ENCODE measurements at places on chromosomes 11 and 22.

DNA sequence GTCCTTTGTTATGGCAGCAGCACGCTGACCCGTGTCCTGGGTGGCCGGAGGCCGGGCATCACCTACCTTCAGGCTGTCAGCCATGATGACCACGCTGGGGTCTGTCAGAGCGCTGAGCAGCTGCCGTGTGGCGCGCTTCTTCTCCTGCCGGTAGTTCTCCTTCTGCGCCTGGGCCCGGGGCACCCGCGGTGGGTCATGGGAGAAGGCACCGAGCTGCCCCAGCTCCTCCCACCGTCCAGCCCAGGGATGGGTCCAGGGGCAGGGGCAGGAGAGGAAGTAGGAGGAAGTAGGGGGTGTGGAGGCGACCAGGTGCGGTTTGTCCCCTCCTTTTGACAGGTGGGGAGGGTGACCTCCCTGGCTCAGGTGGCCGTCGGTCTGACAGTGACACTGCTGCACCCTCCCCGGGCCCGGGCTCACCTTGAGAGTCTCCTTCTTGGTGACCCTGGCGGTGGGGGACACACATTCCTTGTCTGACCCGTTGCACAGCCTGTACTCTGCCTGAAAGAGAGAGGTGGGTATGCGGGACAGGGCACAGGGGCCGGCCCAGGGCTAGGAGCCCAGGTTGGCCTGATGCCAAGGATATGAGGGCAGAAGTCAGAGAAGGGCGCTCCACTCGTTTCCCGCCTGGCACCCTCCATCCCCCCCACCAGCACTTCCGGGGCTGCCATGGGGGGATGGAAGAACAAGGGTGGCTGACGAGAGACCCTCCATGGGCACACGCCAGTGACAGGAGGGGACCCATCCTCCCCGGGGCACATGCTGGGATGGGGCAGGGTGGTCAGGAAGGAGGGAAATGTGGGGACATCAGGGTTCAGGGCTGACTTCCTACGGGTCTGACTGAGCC is 43.0 kb downstream of the OSBPL5 start:
- no peak for DNase-seq

DNA sequence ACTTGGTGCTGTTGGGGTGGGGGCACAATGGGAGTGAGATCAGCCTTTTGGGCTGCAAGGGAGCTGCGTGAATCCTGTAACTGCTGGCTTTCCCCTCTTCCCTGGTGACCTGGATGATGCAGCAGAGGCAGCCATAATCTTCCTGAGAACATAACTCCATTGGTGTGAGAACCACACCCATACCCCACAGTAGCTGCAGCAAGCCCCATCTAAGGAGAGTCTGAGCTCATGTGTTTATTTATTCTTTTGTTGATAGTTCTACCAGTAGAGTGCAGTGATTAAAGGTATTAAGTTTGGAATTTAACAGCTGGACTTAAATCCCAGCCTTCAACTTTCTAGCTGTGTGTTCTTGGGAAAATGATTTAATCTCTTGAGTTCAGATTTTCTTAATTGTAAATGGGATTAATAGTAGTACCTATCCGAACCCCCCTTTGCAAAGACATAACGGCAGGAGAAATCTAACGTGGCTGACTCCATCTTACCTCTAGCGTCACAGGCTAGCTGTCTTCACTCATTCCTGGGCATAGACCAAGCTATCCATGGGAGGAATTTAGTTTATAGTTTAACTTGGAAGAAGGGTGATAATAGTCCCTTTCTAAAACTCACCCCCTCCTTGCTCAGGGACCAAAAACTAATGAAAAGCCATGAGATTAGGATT is 385.0 kb upstream of the DDI1 start:
- no peak for DNase-seq

- no peak for DNase-seq
These were observed 31.7 kb upstream of the RRAS2 start for GRCh38 chr11:14390669-14391068.

DNA sequence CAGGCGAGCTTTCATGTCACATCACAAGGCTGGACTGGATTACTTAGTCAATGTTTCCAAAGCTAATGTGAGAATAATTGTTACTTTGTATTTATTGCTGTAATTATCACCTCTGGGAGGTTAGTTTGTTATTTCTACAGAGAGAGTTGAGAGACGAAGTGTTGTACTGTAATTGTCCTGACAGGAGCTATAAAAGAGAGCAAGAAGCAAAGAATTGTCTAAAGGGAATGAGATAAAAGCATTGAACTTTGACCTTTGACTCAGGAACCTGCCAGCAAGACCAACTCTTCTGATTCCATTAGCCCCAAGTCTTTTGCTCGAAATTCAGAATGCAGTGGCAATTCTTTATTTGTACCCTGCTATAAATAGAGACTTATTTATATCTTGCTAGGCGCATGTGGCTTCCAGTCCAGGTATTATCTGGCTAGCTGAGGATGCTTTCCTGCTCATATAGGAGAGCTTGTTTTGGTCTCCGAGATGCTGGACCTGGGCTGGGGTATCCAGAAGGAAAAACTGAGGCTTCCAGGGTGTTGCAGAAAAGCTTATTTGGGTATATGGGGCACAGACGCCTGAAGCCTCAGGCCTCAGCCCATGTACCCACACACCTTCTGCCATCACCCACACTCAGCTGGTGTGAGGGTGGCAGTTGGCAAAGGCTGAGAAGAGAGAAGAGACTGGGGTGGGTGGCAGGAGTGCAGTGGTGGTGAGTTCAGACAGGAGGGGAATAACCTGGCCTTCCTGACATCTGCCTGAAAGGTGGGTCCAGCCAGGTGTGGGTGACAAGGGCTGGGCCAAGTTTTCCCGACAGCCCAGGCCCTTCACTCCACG is 40.7 kb downstream of the SYT13 start:
- DNase-seq, result no peak

DNA sequence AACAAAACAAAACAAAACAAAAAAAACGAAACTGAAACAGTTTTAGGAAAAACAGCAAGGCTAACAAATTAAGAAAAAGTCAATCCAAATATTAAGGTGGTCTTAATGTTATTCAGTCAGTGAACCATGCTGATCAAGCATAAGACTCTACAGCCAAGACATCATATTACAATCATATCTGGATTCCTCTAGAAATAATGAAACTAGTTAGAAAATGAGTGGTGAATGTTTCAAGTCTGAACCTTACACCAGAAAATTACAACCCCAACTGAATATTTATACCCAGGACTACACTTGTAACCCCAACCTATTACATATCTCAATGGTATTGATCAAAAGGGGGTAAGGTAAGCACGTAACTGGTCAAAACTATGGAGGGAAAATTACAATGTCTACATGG is 48.8 kb downstream of the ACAT1 start:
- DNase-seq, result no peak

DNA sequence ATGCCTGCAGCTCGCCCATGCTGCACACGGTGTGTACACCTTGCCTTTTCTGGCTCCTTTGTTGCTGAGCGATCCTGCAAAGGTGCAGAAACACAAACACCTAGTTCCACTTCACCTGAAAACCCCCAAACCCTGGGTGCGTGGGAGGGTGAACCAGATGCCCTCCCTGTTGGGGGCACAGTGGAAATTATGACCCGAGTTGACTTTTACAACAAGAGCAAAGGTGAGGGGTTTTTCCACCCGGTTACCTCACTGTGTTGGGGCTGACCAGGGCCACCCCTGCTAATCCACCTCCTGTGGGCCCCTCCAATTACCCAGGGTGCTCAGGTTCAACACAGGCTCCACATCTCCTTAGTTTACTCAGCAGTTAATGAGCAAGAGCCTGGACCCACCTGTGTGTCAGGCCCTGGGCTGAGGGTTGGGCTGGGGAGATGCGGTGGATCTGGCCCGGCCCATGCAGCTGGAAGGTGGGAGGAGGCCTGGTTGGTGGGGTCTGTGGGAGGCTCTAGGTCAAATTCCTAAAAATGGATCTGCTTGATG is 42.1 kb downstream of the LRRC32 start:
- peak; percentile 65 for DNase-seq

DNA sequence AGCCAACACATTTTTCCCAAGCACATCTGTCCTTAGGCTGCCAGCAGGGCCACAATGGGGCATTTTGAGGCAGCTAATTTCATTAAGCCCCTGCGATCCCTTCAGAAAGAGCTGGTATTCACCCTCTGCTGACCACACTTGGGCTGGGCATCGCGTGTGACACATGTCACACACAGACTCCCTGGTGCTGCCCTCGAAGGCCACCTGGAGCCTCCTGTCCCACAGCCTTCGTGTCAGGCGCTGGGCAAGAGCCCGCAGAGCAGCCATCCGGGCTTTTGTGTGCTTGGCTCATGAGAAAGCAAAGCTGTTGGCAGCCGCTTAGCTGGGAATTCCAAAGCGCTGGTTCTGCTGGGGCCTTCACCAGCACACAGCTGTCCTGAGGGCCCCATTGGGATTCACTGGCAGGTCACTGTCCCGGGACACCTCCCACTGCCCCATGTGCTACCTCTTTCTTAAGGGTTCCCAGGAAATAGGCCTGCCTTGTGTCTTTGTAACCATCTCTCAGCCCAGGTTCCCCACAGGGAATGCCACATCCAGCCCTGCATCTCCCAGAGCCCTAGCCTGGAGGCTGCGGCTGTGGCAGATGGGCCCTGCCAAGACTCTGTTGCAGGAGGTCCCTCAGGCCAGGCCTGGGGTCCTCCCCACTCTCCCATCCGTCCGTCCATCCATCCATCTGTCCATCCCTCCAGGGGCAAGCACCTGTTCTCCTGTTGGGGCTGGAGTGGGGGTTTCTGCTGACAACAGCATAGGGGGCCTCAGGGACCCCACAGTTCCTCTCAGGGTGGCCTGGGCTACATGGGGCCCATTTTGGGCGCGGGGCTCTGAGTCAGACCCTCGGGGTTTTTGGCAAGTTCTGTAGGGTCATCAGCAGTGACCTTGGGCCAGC is 4.9 kb downstream of the CLDN5 start:
- DNase-seq, result no peak

DNA sequence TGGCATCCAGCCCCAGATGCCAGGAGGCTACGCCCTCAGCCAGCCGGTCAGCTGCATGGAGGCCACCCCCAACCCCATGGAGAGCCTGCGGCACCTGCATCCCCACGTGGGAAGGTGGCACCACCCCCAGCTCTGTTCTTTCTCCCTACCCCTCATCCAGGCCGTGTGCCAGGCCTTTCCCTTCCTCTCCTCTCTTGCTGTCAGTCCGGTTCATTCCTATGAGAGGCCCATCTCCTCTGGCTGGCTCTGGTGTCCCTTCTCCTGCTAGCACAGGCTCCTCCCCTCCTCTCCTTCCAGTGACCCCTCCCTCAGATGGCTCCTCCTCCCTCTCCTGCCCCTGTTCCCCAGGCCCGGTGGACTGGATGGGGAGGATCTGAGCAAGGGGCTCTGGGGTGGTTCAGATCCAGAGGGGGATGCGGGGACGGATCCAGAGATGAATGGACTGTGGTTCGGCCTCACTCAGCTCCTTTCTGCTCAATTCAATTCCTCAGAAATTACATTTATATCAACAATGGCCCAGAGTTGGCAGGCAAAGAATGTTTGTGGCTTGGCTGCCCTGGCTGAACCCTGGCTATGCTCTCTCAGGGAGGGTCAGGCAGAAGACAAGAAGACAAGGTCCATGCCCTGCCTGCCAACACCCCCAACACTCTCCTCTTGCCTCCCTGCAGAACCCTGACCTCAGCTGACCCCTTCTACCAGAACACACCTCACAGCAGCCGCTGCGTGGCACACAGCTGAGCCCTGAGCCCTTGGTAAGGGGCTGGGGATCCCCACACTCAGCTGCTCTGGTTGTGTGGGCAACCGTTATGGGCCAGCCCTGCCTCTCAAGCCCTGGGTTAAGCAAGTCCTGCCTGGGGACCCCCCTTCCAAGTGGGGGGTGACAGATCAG is 18.5 kb upstream of the LRRC10B start:
- DNase-seq, result no peak

DNA sequence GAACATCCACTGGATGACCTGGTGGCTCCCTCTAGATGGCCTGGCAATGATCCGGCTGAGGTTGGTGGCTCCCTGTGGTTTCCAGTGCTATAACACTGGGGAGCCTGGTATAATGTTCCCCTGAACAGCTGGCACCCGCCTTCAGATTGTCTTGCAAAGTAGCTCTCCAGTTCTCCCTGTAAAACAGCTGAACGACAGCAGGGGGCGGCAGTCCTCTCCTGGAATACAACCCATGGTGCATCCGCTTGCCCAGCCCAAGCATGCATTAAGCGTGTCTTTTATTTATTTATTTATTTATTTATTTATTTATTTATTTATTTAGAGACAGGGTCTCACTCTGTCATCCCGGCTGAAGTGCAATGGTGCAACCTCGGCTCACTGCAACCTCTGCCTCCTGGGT is 258.9 kb downstream of the BUD13 start:
- peak; percentile 61 for DNase-seq

DNA sequence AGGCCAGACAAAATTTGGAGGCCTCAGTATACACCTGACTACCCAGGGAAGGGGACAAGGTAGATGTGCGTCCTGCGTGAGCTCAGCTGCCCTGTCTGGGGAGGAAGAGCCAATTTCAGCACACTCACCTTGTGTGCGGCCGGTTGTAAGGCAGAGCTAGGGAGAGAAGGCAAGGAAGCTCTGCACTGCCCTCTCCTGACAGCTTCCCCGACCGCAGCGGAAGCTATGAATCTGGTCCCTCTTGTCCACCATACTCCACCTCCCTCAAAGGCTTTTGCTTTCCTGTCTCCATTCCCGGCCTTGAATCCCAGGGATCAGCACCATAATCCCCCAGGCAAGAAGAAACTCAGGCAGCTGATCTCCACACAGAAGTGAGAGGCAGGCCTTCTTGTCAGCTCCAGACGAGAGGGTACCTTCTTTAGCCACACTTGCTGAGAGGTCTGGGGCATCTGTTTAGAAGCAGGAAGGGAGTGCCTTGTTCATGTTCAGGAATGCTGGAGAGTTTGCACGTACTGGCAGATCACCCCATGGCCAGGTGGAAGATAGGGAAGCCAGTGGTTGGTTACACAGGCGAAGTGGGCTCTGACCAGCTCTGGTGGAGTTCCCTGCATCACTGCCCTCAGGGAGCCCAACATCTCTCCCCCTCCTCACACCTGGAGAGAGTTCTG is 62.5 kb downstream of the FEZ1 start:
- peak; percentile 45 for DNase-seq

DNA sequence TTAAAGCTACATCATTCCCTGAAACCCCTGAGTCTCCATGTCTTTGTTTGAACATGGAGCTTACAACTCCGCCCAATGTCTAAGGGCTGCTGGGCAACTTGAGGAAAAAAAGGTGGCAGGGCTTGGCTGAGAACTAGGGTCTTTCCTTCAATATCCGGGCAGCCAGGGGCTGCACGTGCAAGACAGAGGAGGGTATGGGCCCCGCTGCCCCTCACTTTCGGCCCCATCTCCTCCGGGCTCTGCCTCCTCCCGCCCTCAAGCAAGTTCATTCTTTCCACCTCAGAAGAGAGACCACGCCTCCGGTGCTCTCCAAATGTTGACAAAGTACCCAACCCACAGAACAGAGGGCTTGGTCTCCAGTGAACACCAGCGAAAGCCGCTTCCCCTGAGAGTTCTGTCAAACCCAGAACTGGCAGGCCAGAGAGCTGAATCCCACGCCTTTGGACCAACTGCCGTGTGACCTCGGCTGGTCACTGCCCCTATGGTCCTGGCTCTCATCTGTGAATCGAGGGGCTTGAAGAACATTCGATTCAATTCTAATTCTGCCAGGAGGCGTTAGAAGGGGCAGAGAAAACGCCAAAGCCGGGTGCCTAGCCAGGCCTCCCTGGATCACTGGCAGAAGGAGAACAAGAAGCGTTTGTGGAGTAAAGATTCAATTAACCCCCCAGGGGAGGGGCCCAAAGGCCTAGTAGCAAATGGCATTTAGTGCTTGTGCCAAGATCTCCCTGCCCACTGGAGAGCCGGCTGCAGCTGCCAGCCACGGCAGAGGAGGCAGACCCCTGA is 7.3 kb downstream of the PDGFB start:
- peak; percentile 47 for DNase-seq
